Breast epithelium (tissue), 4 donors: ENCODE measurements at places on chromosomes 4 and X. TPM values are rescaled to one million over a fixed set of nuclear protein-coding genes. Genes with fewer than 3 reads are reported as not detected.

Gene DRD5
- not detected for total RNA-seq

Gene ARX
- total RNA-seq = not detected

Gene ASB12
- total RNA-seq = not detected

Gene NAA11
- total RNA-seq = not detected

DNA sequence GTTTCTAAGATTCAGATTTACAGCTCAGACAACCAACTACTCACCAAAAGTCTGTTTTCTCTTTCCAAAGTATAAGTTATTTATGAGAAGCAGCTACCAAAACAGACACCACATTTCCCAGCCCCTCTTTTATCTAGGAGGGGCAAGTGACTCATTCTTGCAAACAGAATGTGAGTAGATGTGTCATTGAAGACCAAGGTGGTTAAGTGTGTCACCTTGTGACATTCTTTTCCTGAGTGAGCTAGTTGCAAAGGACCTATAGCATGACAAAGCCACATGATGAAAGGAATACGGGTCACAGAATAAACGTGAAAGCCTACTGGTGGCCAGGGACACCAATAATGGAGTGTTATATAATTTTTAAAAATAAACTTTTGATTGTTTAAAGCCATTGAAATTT lies 50.0 kb downstream of the SLC7A11 start:
- no peak for DNase-seq

DNA sequence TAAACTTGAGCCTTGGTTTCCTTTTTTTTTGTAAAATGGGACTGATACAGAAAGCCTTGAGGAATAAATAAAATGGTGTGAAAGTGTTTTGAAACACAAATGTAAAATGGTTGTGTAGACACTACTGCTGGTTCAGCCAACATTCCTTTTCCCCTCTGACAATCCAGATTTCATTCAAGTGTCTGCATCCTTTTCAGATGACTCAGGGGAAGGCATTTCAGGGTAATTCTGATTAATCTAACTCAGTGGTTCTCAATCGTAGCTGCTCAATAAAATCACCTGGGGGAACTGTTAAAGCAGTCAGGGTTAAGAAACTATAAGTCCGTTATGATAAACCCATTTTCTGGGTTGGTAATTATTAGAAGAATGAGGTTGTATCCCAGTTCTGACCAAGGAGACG lies 4.6 kb downstream of the ARHGAP10 start:
- no peak for DNase-seq

GRCh38 chr4:87962398-87963146 lies 12.9 kb upstream of the SPP1 start:
- DNase-seq = no peak

DNA sequence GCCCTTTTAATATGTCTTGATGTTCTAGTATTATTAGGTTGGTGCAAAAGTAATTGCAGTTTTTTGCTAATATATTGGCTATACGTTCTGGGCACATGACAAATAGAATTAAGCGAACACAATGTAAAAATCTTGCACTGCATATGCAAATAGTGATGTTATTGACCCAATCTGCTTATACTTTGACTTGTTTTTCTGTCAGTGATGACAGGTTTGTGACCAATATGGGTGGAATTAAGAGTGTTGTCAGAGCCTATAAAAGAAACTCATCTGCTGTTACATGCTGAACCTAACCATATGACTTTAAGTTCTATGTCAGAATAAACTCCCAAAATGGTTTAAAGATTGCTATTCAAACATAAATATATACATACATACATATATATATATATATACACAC lies 30.7 kb upstream of the HPGD start:
- no peak for DNase-seq
